ENCODE measurements at places on chromosomes 12 and 14. TPM values are rescaled to one million over a fixed set of nuclear protein-coding genes. Genes with fewer than 3 reads are reported as not detected.

DNA sequence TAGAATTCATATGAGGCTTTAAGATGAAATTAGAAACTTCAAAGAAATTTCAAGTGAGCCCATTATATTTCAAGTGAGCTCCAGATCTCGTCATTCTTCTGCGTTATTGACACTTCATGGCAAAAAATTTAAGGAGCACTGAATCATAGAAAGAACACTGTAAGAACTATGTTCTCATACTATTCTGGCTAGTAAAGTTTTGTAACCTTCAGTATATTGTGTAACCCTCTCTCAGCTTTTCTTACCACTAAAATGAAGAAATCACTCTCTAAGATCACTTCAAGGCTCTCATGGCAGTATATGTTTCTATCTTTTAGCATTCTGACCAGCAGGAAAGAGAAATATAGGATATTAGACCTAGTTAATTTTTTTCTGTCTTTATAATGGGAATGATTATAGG lies 6.3 kb downstream of the GPHN start:
- no peak for DNase-seq

DNA sequence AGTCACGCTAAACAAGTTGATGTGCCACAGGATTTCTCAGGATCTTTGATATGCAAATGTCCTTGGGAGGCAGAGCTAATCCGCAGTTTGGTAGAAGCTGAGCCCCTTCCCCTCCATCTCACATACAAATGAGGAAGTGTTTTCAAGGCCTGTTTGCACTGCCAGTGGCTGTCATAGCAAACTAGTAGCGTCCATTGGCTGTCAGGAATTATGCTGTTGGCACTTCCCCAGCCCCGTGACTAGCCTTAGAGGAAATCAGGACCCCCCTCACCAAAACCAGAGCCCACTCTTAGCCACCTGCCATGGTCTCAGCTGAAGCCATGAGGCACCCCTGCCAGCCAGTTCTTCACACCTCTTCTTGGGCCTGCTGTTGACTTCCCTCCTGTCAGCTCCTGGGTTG lies 253.9 kb downstream of the CACNA1C start:
- no peak for DNase-seq

DNA sequence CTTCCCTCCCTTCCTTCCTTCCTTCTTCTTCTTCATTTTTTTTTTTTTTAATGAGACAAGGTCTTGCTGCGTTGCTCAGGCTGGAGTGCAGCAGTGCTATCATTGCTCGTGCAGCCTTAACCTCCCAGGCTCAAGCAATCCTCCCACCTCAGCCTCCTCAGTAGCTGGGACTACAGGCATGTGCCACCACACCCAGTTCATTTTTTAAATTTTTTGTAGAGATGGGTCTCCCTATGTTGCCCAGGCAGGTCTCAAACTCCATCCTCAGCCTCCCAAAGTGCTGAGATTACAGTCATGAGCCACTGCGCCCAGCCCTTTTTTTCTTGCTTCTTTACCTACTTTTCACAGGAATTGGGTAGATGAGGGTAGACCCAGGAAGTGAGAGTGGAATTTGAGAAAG lies 1.6 kb downstream of the OR10AD1 start:
- DNase-seq = no peak

GRCh38 chr12:47095446-47096236 lies 15.9 kb upstream of the AMIGO2 start:
- no peak for DNase-seq

- DNase-seq = no peak
Observed at GRCh38 chr12:62599854-62600437, 133.3 kb downstream of the MON2 start.

DNA sequence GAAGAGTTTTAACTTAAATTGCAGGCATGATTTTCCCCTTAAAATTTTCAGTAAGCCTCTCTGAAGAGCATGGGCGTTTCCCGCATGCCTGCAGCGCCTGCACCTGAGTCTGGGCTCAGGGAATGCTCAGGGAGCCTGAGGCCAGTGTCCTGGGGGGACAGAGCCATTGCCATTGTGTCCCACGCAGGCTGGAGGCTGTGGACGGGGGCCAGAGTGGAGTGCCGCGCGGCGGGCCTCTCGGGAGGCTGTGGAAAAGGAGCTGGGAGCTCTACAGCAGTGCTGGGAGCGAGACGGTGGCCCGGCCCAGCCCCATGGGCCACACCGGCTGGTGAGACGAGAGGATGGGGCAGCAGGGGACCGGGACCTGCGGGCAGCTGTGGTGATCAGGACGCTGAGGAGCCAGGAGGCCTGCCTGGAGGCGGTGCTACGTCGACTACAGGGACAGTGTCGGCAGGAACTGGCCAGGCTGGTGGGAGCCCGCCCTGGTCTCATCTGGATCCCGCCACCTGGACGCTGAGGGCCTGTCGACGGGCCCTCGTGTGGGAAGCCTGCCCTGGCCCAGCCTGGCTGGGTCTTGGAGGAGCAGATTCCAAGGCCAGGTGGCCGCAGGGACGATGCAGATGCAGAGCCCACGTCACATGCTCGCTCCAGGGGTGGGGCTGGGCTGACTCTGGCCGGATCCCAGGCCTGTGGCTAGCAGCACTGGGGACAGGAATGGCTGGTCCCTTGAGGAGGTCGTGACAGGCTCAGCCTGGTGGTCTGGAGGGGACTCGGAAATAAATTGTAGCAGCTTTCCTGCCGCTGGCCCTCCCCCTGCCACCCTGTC lies 7.6 kb downstream of the TEDC1 start:
- DNase-seq = no peak

DNA sequence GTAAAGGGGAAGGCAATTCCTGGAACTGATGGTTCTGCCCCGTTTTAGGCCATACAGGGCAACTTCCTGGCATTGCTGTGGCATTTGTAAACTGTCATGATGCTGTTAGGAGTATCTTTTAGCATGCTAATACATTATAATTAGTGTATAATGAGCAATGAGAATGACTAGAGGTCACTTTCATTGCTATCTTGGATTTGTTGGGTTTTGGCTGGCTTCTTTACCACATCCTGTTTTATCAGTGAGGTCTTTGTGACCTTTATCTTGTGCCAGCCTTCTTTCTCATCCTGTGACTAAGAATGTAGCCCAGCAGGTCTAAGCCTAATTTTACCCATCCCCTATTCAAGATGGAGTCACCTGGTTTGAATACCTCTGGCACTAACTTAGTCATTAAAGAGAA lies 51.2 kb downstream of the TESPA1 start:
- no peak for DNase-seq

The GOLGA3 gene
- 35.1 TPM for total RNA-seq

DNA sequence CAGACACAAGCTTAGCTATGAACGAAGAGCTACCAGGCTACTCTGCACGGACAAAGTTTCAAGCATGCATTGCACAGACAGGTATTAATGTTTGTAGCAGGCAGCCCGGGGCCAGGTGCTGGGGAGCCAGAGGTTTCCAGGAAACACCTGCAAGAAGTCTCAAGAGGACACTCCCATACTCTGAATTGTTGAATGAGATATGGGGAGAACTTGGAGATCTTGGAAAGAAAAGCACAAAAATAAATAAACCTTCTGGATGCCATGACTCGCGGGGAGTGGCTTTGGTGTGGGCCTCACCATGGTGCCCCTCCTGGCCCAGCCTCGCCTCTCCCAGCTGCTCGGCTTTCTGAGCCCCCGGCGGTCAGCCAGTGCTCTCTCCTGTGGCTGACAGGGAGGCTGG lies 186.8 kb downstream of the TTC7B start:
- no peak for DNase-seq

- DNase-seq = no peak
Observed at GRCh38 chr12:48765753-48766162, 23.1 kb downstream of the ADCY6 start.

GRCh38 chr14:25113394-25113793 lies 63.4 kb upstream of the STXBP6 start:
- no peak for DNase-seq

- no peak for DNase-seq
Observed at GRCh38 chr12:47396902-47397663, 308.7 kb downstream of the RPAP3 start.

GRCh38 chr14:61997161-61997560 lies 234.9 kb downstream of the SNAPC1 start:
- no peak for DNase-seq

The CCDC184 gene
- total RNA-seq = 0.34 TPM

DNA sequence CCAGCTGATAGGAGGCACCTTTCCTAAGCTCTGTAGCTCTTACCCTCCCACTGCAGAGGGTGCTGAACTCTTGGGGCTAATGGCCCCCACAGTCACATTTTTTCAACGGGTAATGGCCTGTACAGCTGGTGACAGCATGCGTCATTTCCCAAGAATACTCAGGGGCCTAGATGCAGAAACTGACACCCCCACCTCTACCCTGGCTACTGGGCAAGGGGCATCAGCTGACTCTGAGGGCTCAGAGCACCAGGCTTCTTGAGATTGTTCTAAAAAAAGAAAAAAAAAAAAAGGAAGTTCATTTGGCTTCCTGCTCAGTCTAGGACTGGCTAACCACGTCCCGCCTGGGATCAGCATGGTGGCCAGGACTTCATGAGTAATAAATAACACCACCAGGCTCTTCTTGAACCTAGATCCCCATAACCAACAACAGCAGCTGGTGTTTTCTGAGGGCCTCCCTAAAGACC lies 35.2 kb downstream of the ZFP36L1 start:
- no peak for DNase-seq

The TOMM20L gene
- total RNA-seq = not detected

GRCh38 chr12:3452348-3452747 lies 38.7 kb upstream of the PRMT8 start:
- no peak for DNase-seq

DNA sequence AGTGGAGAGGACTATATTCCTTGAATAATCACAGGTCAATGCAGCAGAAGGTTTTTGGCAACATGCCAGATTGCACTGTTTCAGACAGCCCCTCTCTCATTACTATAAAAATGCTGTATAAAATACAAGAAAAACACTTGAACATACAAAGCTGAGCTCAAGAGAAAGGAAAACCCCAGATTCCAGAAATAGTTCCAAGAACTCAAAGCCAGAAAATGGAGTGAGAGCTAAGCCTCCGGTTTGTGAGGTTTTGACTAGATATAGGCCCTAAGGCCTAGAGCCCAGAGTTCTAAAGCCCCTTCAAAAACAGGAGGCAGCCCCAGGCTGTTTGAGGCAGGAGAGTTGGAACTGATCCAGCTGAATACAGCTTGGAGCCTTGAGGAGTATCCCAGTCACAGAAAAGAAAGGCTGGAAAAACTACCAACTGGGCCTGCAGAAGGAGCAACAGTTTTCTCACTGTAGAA lies 29.4 kb upstream of the ACTN1 start:
- DNase-seq = no peak

The KRT8 gene
- 1,655 TPM for total RNA-seq

The LRTM2 gene
- total RNA-seq = 0.07 TPM

Data from HCT116 (cell line).